ENCODE measurements at places on chromosomes 5 and 9. TPM values are rescaled to one million over a fixed set of nuclear protein-coding genes. Genes with fewer than 3 reads are reported as not detected.
A peak's percentile ranks its signal among the peaks of the same experiment; 100 is the strongest.

GRIA1 gene
- total RNA-seq = not detected

SARDH gene
- total RNA-seq = 5.0 TPM

IRX2 gene
- total RNA-seq = not detected

RELL2 gene
- 10.3 TPM for total RNA-seq

- DNase-seq = no peak
Measured at GRCh38 chr9:35826071-35826701, 2.3 kb downstream of the FAM221B start.

DNA sequence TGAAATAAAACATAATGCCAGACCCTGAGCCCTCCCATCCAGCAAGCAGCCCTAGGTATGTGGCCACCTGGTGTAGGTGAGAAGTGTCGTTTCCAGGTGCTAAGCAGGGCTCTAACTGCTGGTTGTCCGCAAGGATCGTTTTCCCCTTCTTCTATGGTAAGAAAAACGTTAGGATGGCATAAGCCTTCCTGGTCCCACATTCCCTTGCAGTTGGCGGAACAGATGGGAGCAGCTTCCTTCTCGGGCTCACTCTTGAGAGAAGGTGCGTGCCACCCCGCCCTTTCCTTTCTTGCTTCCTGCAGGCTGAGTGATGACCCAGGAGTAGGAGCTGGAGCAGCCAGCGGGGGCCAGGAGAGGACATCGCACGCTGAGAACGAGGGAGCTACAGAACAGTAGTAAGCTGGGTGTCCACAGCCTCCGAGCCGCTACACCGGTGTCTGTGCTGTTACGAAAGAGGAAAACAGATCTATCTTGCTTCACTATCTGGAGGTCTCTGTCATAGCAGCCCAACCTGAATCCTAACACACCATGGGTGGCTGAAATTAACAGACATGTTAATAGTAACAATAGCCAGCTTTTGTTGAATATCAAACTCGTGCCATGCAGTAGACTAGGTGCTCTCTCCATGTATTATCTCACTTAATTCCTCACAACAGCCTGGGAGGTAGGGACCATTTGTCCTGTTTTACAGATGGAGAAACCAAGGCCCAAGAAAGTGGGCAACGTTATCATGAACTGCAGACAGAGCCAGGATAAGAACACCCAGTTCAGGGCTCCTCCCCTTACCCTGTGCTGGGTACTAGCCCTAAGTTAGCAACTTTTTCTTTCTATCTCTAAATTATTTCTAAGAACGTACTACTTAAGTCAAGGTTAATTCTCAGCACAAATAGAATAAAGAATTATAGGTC, 139.8 kb downstream of the COL23A1 start:
- DNase-seq = peak; percentile 24

DNA sequence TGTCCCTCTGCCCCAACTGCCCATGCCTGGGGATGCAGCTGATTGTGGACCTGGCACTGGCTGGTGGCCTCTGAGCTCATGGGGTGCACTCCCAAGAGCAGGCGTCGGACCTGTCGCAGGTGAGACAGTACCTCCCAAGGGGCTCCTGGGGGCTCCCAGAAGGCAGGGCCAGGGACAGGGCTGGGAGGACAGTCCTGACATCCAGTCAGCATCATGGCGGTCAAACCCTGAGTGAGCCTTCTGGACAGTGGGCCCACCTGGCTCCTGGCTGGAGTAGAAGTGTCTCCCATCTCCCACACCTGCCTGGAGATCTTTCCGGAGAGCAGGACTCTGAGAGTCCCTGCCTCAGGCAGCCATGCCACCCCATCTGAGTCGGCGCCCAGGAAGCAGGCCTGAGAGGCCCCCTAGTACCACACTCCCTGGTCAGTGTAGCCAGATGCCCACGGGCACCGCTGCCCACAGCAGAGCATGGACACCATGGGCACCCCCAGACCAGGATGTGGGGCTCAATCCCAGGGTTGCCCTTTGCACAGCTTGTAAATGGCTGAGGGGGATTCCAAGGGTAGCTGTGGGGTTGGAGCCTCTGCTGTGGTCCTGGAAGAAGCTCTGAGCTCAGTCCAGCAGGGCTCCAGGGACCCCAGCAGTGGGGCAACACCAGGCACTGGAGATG, 6.6 kb downstream of the LCN9 start:
- DNase-seq = peak; percentile 27

DNA sequence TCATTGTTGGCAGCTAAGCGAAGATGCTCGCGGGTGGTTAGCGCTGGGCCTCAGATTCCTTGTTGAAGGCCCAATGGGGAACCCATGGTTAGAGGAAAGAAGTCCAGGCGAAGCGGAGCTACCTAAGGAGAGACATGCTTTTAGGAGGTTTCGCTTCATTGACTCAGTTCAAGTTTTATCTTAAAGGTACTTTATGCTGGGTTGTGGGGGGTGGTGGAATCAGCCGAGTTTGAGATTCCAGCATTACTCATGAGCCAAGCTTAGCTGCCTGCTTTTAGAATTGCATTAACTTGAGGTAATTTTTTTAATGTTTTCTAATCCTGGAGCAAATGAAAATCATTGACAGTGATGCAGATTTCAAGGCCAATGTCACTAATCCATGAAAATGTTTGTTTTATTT, 16.1 kb downstream of the MEGF10 start:
- DNase-seq = no peak

GRCh38 chr9:129258124-129258822, 80.2 kb upstream of the IER5L start:
- peak; percentile 90 for DNase-seq

DNA sequence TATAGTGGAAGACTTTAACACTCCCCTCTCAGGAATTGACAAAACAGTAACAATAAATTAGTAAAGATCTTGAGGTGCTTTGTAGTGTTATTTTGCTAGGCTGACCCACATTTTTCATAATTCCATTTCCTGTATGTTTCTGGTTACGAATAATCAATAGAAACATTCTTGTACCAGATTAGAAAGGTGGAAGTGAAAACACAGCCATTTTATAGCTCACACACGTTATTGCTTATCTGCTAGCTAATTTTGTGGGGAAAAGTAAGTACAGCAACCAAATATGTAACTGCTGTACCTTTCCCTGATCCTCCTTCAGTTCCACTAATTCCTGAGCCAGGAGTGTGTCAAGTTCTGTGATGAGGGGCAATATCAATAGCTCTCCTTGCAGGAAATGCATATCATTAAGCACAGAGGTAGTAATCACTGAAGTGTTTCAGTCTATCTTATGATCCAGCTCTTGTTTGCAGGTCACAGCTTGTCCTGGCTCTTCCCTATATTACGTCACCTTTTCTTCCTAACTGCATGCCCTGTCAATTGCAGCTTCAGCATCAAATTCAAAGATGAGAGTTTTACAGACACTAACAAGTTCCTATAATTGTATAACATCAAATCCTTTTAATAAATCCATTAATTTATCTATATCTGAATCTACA, 59.4 kb downstream of the MINAR2 start:
- DNase-seq = no peak

DNA sequence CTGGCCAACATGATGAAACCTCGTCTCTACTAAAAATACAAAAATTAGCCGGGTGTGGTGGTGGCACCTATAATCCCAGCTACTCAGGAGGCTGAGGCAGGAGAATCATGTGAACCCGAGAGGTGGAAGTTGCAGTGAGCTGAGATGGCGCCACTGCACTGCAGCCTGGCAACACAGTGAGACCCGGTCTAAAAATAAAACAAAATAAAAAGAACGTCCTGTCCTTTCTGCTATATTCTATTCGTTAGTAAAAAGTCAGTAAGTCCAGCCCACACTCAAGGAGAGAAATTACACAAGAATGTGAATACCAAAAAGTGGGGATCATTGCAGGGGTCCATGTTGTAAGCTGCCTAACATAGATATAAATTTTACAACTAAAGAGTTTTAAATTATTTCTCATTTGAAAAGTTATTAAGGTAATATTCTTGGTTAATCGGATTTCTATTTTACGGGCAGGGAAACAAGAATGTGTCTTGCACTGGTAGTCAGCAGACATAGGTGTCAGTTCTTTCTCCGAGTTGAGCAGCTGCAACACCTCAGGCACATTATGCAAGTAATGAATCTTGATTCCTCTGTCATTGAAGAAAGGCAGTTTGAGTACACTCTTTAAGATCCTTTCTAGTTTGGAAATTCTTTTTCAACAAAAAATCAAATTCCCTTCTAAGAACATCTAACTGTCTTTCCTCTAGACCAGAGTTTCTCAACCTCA, 24.5 kb downstream of the NMUR2 start:
- no peak for DNase-seq

DNA sequence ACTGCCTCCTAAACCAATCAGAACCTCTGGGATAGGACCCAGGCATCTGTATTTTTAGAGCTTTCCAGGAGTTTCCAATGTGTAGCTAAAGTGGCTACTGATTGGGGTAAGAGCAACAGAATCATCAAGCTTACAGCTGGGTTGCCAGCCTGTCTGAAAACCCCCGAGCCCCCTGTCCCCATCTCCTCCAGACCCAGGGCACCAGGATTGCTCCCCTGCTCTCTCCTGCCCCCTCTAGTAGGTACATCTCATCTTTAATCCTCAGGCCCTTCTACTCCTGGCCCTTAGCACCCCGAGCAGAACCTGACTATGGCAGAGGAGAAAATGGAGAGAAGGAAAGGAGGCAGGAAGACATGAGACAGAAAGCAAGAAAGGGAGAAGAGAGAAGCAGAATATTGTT, 204.9 kb downstream of the GABBR2 start:
- no peak for DNase-seq

Measured in Peyer's patch (tissue), 4 donors.